AG10803 (cell line): ENCODE measurements at places on chromosomes 4 and X.

DNA sequence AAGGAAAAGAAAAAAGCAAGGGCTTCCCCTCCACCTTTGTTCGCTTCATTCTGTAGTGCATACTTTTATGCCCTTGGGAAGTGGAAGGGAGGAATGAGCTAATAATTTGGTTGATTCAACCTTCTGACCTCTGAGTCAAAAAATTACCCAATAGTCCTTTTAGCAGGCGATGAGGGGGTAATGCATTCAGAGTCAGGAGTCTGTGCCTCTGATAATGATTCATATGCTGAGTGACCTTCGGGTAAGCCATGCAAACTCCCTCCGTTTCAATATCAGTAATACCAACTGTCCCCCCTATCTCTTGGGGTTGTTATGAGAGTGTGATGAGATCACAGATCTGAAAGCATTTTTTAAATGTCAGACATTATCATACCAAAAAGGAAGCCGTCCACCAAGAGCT, 41.6 kb upstream of the ACSL4 start:
- peak; percentile 73 for DNase-seq

DNA sequence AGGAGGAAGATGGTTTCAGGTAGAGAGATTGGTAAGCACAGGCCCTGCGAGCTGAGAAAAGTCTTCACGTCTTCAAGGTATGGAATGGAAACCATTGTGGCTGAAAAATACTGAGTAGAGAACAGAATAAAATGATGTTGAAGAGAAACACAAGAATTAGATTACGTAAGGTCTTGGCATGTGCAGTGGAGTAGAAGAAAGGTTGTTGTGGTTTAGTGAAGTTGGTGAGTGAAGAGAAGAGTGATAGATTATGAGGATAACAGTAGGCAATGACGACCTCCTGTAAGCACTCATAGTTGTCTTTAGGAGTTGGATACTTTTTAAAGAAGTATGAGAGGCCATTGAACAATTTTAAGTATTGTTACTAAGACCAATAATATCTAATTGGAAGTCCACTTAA, 642.6 kb downstream of the PCDH7 start:
- DNase-seq, result no peak

GRCh38 chr4:167908816-167909215, 183.5 kb upstream of the ANXA10 start:
- DNase-seq, result no peak

DNA sequence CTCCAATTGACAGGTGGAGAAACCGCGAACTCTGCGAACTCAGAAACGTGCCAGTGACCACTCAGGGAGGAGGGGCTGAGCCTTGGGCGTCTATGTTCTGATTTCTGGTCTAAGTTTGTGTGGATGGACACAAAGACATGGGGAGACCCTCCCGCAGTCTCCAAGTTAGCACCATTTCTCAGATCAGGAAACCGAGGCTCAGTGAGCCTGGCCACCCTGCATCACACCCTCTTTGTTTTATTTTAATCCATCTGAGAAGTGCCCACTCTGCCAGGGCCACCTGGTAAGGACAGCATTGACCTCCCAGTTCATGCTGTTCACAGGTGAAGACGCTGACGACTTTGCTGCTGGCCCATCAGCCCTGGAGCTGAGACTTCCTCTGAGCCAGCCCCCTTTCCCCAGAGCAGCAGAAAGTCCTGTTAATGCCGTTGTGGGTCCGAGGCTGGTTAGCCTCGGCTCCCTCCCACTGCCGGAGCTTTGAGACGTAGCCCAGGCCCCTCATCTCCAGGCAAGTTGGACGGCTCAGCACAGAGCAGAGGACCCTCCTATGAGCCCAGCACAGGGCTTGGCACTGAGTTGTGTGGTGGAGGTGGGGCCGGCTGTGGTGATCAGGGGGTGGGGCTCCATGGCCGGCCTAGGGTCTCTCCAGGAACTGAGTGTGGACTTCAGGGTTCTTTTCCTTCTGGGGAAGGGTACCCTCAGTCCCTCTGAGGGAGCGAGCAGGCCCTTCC, 43.7 kb downstream of the PSAPL1 start:
- DNase-seq, result no peak

GRCh38 chr4:57282933-57283310, 172.7 kb upstream of the IGFBP7 start:
- no peak for DNase-seq

- peak; percentile 93 for DNase-seq
Measured at GRCh38 chrX:129748305-129748704, 9.5 kb downstream of the XPNPEP2 start.

- peak; percentile 70 for DNase-seq
Measured at GRCh38 chr4:22515888-22516541, at the start of gene ADGRA3. Gene ADGRA3, minus strand, starts transcription at chr4:22516066. Its CDS starts 282 bp downstream, at chr4:22515784.

- DNase-seq, result no peak
Measured at GRCh38 chr4:138192113-138192512, 50.0 kb downstream of the SLC7A11 start.

- peak; percentile 28 for DNase-seq
Measured at GRCh38 chr4:110196206-110196870, 2.1 kb downstream of the ELOVL6 start.

GRCh38 chrX:110167952-110168451, 149.9 kb downstream of the AMMECR1 start:
- DNase-seq, result peak; percentile 18

DNA sequence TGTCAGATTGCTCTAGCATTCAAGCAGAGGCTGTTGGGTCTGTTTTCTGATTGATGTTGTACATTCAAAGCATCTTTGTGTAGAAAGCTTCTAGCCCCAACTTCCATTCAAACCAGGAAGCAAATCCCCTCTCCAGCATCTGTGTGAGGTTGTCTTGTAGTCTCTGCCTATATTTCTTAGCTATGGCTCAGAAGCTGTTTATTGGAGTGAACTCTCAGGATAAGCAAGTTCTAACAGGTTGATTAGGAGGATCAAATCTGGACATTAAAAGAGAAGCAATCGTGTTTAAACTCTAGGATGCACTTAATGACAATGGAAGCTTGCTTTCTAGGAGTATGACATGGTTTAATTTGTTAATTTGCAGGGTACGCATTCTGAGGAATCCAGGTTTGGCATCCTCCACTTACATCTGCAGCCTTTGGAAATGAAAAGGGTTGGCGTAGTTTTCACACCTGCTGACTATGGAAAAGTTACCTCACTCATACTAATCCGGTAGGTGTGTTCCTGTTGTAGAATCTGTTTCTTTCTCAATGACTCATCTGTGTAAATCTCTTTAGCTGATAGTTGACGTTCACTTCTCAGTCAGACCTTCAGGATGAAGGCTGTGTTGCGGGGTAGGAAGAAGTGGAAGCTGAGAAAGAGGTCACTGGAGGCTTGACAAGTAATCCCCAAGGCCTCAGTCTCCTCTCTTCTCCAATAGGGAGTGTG, 88.0 kb upstream of the TLR2 start:
- no peak for DNase-seq

GRCh38 chr4:172725581-172725980, 443.0 kb upstream of the GALNT7 start:
- DNase-seq, result peak; percentile 9

GRCh38 chr4:89338206-89338605, 30.6 kb upstream of the GPRIN3 start:
- no peak for DNase-seq

DNA sequence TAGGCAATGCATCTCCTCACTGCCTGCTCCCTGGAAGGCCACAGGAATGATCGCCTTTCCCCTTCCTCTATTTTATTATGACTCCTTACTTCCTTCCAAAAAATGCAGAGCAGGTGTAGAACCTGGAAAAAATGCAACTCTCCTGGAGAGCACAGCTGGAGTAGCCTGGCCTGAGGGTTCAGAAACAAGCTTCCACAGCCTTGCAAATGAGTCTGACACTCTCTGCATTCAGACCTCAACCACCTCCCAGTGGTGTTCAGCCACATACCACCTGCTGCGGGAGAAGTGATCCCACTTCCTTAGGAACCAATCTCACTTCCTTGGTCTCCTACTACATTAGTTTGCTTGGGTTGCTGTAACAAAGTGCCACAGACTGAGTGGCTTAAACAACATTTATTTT, 368.1 kb upstream of the NOCT start:
- DNase-seq, result no peak

DNA sequence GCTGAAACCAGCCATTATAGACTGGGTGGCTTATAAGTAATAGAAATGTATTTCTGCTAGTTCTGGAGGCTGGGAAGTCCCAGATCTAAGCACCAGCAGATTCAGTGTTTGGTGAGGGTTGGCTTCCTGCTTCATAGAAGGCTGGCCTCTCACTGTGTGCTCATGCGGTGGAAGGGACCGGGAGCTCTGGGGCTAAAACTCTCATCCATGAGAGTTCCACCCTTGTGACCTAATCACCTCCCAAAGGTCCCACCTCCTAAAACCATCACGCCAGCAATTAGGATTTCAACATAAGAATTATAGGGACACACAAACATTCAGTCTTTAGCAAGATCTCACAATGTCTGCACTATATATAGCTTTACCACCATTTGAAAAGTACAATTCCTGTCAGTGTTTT, 215.2 kb downstream of the CBR4 start:
- DNase-seq, result no peak

GRCh38 chr4:675036-675882, 917 bp downstream of the MYL5 start:
- peak; percentile 21 for DNase-seq

DNA sequence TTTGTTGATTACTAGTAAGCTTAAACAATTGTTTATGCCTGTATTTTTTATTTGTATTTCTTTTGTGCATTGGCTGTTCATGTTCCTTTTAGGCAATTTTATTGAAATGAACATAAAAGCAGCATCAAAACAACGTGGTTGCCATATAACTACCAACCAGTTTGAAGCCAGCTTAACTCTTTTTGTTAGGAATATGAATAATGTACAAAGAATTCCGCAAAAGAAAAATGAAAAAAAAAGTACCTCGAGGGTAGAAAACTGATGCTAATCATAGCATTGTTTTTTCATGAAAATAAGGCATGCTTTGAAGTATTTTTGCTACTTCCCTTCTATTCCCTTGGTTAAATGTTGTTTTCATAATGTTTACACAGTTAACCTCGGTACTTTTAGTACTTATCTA, 1024.0 kb upstream of the SLIT2 start:
- peak; percentile 11 for DNase-seq

- DNase-seq, result peak; percentile 20
Measured at GRCh38 chr4:121278811-121279368, 101.9 kb downstream of the QRFPR start.

- DNase-seq, result no peak
Measured at GRCh38 chrX:44439242-44439794, 95.8 kb upstream of the EFHC2 start.

GRCh38 chr4:119103263-119103662, 32.4 kb upstream of the MYOZ2 start:
- DNase-seq, result peak; percentile 99

- DNase-seq, result no peak
Measured at GRCh38 chr4:659851-660250, 14.2 kb downstream of the ATP5ME start.
